ENCODE measurements at places on chromosomes 3 and 15. TPM values are rescaled to one million over a fixed set of nuclear protein-coding genes. Genes with fewer than 3 reads are reported as not detected.

The LYSMD2 gene
- 7.2 TPM for total RNA-seq

The CGNL1 gene
- total RNA-seq: under 0.01 TPM

GRCh38 chr15:88989578-88989977 is 76.4 kb upstream of the MFGE8 start:
- peak; percentile 94 for DNase-seq

DNA sequence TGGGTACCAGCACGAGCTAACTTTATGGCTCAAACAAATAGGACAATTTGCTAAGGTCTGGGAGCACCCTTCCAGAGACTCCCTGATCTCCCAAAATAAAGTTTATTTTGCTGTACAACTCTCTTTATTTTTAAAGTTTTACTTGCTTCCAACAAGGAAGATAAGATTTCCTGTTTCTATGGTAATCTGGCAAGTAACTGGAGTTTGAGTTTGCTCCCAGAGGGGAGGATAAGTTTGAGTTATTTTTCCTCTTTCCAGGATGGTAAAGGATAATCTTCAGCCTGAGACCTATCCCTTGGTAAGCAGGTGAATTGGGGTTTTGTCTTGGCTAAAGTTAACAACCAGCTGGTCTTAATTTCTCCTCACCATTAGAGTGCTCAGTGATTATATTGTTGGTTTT is 1019.4 kb upstream of the ALCAM start:
- DNase-seq: no peak

The GOLGA6L7 gene
- not detected for total RNA-seq

GRCh38 chr3:196108075-196108743 is 26.3 kb upstream of the TFRC start:
- DNase-seq: no peak

- no peak for DNase-seq
Measured at GRCh38 chr3:87309601-87310000, 33.2 kb upstream of the POU1F1 start.

The ZNF502 gene
- total RNA-seq: 5.7 TPM

DNA sequence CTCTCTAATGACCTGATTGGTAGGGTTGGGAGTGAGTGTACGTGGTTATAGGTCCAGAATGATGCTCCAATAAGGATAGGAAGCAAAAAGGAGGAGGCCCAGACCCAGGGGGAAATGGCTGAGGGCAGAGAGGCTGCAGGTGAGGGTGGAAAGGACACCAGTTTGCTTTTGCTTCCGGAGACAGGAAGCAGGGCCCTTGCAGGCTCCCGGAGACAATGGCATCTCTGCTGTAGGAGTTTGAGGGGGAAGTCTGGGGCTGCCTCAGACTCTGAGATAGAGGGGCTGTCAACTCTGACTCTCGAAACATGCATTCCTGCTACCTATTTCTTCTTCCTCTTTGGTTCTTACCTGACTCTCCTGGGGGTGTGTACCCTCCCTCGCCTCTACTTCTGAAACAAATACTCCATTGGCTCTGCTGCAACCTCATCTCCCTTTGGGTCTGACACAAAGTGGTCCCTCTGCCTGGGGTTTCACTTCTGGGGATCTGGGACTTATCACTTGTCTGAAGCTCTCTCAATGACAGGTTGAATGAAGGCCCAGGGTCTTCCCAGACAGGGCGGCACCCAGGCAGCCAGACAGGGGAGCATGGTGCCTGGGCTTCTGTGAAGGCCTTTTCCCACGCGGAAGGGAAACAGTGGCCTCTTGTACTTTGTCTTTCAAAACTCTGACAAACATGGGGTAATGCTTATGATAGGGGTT is 61.5 kb downstream of the CHRD start:
- DNase-seq: no peak

The GCNT3 gene
- total RNA-seq: not detected

The LMAN1L gene
- total RNA-seq: not detected

- no peak for DNase-seq
Measured at GRCh38 chr3:158384019-158384418, 187.0 kb upstream of the MLF1 start.

The SUCLG2 gene
- total RNA-seq: 34.6 TPM

The SACM1L gene
- total RNA-seq: 44.2 TPM

DNA sequence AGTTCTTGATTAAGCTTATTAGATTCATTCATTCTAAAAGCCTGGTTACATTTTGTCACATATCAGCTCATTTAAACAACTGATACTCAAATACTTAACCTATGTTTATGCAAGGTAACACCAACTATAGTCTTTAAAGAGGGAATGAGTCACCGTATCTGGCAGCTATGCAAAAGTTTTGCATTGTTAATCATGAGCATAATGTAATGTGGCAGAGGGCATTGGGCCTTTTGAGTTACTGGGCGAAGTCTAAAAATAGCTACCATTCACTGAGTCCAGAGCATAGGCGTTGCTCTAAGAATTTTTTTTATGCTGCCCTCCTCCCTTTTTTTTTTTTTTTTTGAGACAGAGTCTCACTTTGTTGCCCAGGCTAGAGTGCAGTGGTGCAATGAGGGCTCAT is 277.7 kb upstream of the ZNF717 start:
- DNase-seq: peak; percentile 82

The NIT2 gene
- 13.3 TPM for total RNA-seq

- no peak for DNase-seq
Measured at GRCh38 chr3:76765511-76765910, 274.4 kb upstream of the ROBO2 start.

- DNase-seq: no peak
Measured at GRCh38 chr3:134323966-134324962, 50.0 kb downstream of the AMOTL2 start.

The ARNT2 gene
- 14.7 TPM for total RNA-seq

DNA sequence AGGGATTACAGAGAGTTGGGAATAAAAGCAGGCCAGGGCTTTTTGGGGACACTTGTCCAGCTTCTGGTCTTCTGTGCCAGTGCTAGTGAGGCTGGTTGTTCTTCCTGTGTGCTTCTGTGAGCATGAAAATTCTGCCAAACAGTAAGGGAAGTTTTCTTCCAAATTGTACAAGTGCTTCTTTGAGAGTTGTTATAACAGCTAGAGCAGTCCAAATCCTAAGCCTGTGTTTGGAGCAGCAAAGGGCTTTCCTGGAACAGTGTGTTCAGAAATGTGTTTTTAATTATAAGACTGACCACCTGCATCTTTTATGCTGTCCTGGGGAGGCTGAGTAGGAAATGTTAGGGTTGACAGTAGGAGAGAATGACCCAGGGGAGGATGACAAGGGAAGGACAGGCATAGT is 223.0 kb upstream of the P2RY1 start:
- DNase-seq: no peak

DNA sequence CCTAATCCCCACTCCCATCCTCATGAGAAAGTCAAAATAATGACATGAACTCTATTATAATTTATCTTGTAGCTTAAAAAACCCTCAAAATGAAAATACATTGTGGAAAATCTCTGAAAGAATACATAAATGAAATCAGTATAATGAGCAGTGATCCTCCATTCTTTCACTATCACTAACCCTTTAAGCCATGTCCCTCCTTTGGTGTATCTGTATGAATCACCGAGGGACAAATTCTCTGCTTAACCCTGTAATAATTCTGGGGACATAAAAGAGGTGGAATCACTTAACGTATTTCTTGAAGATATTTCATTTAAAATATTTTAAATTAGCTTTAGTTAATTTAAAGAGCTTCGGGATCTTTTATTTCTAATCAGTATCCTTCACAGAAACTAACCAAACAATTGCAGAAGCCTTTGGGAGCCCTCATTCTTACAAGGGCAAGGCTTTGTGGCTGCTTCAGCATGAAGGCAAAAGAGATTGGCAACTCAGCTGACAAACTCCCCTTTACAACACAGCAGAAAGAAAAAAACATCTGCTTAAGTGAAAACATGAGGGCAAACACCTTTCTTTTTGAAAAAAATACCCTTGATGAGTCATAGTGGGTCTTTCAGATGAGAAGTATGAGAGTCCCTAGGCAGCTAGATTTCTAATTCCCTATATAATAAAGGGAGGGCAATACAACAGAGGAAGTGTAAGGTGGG is 44.0 kb upstream of the ALCAM start:
- DNase-seq: peak; percentile 18

DNA sequence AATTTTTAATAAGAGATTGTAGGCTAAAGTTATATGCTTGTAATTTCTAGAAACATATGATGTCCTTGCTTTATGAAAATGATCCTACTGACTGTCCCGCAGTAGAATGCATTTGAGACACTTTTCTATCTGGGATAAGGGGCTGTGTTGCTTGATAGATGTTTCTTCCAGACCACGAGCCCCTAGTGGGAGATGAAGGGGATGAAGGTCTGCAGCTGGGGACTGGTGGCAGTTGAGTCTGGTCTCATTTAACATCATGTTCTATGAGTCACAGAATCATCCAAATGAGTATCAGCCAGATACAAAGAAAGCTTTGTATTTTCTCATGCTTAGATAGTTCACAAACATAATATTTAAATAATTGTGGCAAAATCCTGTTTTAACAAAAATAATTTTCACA is 84.3 kb upstream of the PRTG start:
- DNase-seq: peak; percentile 66

DNA sequence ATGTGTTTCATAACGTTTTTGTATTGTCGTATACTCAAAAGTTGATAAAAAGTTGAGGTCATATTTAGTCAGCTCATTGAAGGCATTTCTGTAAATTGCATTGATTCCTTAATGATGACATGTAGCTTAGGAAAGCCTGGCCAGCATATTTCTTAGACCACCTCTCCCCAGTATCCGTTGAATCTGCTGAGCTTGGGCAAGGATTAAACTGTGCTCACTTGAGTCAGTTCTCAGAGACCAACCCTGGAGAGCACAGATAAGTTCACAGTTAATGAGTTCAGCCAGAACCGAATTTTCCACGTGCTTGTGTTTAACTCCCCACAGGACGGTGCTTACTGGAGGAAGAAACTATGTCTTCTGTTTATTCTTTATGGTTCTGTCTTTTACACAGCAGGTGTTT is 132.7 kb downstream of the SLC25A26 start:
- DNase-seq: peak; percentile 89

- no peak for DNase-seq
Measured at GRCh38 chr15:40087068-40087810, 21.4 kb downstream of the BMF start.

The TMEM44 gene
- total RNA-seq: 9.7 TPM

DNA sequence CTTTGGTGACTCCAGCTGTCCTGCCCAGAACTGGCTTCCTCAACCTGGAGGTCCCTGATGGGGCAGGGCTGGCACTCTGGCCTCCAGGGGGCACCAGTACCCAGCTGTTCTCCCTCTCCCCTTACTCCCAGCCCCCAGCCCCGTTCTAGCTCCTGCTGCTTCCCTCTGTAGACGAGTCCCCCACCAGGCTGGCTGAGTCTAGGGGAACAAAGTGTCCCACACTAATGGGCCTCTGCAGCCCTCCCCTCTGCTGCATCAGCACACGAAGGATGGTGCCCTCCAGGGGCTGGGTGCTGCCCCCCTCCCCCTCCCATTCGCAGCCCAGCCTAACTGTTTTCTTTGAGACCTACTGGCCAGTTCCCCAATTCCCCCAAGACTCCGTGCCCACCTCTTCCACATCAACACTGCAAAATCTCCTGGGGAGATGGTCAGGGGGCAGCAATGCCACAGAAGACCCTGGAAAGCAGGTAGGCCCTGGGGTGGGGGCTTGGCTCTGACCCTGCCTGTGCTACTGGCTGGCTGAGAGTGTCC is 4.2 kb downstream of the RHCG start:
- DNase-seq: no peak

DNA sequence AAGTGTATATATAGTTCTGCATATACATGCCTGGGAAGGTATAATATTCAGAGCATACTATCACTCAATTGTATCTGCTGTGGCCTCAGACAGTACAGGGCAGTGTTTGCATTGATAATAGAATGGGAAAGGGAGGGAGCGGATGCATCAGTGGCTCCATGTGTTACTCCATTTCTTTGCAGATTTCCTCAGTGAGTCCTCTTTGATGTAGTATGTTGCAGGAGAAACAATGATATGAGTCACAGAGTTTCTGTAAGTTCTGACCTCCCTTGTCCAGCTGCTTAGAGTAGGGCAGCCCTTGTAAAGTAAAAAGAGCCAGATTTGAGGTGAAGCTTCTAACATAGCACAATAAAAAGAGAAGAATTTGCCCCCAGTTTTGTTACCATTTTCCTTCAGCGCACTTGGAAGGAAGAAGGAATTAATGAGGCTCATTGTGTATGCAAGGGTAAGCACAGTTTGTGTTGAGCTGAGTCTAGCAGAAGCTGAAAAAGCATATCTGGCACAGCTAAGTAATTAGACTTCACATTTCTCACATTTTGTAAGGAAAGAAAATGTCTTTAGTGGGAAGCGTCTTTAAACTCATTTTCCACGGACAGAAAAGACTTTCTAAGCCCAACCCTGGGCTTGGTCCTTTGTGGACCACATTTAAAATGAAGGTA is 555.8 kb upstream of the IL12A start:
- peak; percentile 3 for DNase-seq

GRCh38 chr3:17626395-17626794 is 116.0 kb downstream of the TBC1D5 start:
- DNase-seq: no peak

The ROBO1 gene
- total RNA-seq: 53.9 TPM

- peak; percentile 17 for DNase-seq
Measured at GRCh38 chr3:44055951-44056350, 185.7 kb upstream of the TOPAZ1 start.

Data from IMR-90 (cell line).